ENCODE measurements at places on chromosomes 11 and 22. TPM values are rescaled to one million over a fixed set of nuclear protein-coding genes. Genes with fewer than 3 reads are reported as not detected.

DNA sequence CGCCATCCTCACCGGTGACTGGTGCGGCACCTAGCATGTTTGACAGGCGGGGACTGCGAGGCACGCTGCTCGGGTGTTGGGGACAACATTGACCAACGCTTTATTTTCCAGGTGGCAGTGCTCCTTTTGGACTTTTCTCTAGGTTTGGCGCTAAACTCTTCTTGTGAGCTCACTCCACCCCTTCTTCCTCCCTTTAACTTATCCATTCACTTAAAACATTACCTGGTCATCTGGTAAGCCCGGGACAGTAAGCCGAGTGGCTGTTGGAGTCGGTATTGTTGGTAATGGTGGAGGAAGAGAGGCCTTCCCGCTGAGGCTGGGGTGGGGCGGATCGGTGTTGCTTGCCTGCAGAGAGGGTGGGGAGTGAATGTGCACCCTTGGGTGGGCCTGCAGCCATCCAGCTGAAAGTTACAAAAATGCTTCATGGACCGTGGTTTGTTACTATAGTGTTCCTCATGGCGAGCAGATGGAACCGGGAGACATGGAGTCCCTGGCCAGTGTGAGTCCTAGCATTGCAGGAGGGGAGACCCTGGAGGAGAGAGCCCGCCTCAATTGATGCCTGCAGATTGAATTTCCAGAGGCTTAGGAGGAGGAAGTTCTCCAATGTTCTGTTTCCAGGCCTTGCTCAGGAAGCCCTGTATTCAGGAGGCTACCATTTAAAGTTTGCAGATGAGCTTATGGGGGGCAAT lies 1.1 kb downstream of the NEAT1 start:
- peak; percentile 26 for DNase-seq

DNA sequence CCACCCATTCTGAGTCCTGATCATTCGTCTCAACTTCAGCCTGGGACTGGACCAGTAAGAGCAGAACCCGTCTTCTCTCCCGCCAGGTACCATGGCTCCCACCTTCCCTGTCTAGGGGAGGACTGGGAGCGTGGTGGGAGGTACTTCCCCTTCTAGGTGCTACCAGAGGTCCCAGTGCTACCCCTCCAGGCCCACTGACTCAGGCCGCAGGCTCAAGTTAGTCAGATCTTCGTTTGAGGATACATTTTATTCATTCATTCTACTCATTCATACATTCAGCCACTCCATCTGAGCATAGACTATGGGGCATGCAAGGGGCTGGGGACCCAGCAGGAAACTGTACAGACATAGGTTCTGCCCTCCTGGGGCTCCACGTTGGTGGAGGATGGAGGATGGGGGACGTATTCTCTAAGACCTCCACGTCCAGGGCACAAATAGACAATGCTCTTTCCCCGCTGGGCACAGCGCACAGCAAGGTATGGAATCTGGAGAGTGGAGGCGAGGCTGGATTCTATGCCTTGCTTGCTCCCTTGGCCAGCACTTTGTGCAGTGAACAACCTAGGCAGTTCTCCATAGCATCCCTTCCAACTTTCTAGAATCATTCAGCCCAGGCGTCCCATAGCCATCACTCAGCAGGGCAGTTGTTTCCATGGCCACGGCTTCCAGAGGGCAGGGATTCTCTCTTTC lies 1.0 kb upstream of the RAB3IL1 start:
- DNase-seq = no peak

GRCh38 chr11:36405585-36406367 lies 104.3 kb downstream of the TRAF6 start:
- no peak for DNase-seq

- no peak for DNase-seq
These were observed 23.5 kb upstream of the BLID start for GRCh38 chr11:122139595-122139866.

DNA sequence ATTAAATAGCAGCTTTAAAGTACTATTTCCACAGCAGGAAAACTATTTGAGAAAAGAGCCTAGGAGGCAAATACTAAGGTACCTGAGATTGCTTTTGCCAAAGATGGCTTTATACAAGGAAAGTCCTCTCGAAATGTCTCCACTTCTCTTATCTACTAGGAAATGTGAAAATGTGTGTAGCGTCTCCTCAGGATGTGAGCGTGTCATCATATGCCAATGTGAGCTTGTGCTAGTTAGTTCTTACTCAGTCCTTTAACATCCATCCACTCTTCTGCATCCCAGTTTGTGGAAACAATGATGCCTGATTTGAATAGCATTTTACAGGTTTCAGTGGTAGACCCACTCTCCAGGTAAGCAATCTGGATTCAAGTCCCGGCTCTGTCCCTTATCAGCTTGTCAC lies 421.0 kb downstream of the DYNC2H1 start:
- DNase-seq = peak; percentile 45

The DRICH1 gene
- 0.17 TPM for total RNA-seq

The RAG1 gene
- 1.0 TPM for total RNA-seq

DNA sequence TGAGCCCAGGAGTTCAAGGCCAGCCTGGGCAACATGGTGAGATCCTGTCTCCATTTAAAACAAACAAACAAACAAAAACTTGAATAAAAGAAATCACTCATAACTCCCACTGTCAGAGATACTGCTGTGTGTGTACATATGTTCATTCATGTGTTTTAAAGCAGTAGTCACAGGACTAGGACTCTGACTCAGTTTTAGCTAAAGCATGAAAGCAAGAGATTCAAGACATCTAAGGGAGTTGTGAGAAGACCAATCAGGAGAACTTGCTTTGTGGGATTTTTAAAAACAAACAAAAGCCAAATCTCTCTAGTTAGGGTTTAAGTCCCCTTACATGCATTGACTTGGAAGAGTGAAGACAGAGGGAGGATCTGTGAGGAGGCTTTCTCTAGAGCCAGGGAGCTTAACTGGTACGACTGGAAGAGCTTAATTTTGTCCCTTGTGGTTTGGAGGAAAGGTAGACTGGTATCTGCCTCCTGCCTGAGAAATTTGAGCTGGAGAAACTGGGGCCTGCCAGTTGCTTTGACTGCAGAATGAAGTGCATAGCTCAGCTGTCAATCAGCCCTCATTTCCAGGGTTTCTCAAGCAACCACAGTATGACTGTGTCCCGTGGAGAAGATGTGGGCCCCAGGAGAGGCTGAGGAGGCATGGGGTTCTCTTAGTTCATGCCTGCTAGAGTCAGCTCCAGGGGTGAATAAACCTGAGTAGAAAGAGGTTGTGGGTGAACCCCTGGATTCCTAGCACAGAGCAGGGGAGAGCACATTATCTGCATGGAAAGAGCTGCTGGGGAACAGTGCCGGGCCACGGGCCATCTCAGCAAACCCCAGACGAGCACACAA lies 30.6 kb downstream of the EXPH5 start:
- DNase-seq = no peak

The TRIM68 gene
- total RNA-seq = 11.8 TPM

DNA sequence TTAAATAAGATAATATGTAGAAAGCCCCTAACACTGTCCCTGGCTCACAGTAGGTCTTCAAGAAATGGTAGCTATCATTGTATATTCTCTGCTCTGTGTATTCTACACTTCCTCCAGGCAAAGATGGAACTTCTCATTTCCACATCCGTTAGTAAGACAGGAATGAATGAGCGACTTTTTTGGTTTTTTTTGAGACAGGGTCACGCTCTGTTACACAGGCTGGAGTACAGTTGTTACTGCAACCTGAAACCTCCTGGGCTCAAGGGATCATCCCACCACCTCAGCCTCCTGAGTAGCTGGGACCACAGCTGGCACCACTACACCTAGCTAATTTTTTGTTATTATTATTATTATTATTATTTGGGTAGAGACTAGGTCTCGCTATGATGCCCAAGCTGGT lies 2.3 kb upstream of the CLPB start:
- DNase-seq = no peak

DNA sequence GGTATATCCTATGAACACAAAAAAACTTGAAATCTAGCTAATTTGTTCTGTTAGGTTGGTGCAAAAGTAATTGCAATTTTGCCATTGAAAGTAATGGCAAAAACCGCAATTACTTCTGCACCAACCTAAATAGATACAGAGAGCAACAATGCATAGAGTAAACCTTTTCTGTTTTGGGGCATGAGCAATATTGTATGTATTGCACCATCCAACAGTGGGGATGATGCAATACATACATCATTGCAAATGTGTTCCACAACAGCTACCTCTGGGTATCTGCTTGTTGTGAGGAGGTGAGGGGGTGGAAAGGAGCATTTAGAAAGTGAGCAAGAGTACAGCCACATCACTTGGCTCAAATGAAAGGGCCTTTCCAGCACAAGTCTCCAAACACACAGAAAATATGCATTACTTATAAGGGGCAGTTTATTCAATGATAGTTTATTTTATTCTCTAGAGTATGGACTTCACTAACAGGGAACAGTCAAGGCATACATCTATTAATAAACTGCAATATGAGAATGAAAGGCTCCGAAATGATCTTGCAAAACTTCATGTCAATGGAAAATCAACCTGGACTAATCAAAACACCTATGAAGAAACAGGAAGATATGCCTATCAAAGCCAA lies 77.3 kb downstream of the DEUP1 start:
- no peak for DNase-seq

- no peak for DNase-seq
These were observed 2.4 kb downstream of the TSGA10IP start for GRCh38 chr11:65947603-65948125.

DNA sequence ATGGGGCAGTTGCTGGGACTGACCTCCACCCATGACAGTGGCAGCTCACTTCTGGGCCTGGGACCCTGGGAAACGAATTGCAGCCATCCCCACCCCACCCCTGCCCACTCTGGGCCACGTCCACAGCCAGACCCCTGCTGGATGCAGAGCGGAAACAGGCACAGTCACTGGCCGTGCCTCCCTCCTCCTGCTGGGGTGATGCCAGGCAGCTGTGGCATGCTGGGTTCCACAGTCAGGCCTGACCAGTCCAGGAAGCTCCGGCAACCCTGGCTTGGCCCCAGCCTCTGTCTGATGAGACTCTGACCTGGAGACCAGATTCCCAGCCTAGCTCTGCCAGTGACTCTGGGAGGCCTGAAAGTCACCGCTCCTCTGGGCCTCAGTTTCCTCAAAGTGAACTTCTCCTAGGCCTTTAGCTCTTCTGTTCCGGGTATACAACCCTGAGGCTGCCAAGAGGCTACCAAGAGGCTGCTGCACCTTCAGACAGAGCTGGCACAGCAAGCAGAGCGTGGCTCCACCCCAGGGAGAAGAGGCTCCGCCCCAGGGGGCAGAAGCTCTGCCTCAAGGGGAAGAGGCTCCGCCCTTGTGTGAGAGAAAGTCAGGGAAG lies 8.9 kb downstream of the SULT4A1 start:
- DNase-seq = no peak

- peak; percentile 22 for DNase-seq
These were observed 114.3 kb upstream of the ZC3H12C start for GRCh38 chr11:109978895-109979294.

GRCh38 chr22:40533712-40534378 lies 102.7 kb downstream of the MRTFA start:
- peak; percentile 44 for DNase-seq

- no peak for DNase-seq
These were observed 18.3 kb downstream of the OTUB1 start for GRCh38 chr11:64004590-64004984.

- no peak for DNase-seq
These were observed 16.6 kb downstream of the GDPD5 start for GRCh38 chr11:75509020-75509720.

The FXYD2 gene
- 0.74 TPM for total RNA-seq

- DNase-seq = no peak
These were observed 18.3 kb downstream of the HMGXB4 start for GRCh38 chr22:35275580-35275979.

The HEPN1 gene
- total RNA-seq = not detected

DNA sequence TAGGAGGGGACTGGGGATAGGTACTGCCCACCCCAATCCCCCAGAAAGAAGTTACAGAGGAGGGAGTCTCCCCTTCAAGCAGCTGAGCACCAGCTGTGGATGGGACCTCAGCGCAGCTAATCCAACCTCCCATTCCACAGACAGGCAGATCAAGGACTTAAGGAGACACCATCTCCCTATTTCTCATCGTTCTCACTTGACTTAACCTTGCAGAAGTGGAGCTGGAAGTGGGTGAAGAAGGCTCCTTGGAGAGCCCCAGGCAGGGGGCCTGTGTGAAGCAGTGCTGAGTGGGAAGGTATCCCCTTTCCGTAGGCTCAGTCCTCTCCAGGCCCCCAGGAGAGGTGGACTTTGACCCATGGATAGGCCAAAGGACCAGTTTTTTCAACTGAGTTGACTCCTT lies 27.3 kb downstream of the USP35 start:
- DNase-seq = no peak

GRCh38 chr22:43346521-43346929 lies 3.4 kb upstream of the SCUBE1 start:
- peak; percentile 64 for DNase-seq

The LAYN gene
- total RNA-seq = 71.8 TPM

The PTH gene
- total RNA-seq = not detected

DNA sequence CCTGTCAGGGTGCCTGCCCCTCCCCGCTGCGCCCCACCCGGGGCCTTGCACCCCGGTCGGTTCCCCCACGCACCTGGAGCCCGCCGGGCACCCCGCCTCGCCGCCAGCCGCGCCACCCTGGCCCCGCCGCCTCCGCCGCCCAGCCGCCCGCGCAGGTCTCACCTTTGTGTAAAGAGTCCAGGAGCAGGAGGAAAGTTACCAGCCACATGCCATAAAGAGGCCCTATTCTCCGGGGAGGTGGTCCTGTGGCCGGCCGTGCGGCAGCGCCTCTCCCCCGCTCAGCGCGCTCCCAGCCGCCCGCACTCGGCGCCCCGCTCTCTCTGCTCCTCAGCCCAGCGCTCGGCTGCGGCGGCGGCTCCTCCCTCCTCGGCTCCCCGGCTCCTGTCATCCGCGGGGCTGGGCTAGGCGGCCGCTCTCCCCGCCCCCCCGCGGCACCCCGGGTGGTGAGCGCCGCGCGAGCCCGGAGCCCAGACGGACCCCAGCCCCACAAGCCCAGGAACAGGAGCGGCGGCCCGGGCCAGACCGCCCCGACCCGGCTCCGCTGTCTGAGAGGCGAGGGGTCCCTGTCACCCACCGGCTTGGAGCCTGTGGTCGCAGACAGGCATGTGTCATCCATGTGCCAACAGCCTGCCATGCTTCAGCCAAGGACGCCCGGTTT lies at the start of gene DSCAML1:
TSS of gene DSCAML1 (minus strand) at position 345 of the 658 bp plus-strand sequence. CDS start at position 208, 137 bp downstream.
- DNase-seq = no peak

DNA sequence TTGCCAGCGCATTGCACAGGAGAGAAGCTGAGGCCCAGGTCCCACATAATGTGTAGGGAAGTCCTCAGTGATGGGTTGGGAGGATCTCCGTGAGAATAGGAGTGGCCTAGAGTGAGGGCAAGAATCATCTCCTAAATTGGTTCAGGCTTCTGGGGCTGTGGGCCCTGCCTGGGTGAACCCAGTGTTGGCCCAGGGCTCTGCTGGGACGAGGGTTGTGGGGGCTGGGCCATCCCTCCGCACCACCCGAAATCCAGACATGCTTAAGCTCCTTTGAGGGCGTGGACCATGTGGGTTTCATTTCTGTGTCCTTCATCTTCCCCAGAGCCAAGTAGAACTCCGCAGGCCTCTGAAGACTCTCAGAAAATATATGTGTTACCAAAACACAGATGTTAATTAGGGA lies 3.7 kb downstream of the MICALL1 start:
- no peak for DNase-seq

GRCh38 chr22:24341627-24342026 lies 71.0 kb downstream of the SPECC1L start:
- no peak for DNase-seq

The OR5B21 gene
- total RNA-seq = not detected

GRCh38 chr11:95143106-95143681 lies 53.5 kb downstream of the ENDOD1 start:
- no peak for DNase-seq

All from dermis blood vessel endothelial cell (primary cell).